H4 (cell line): ENCODE measurements at places on chromosomes 2 and 18. TPM values are rescaled to one million over a fixed set of nuclear protein-coding genes. Genes with fewer than 3 reads are reported as not detected.

GRCh38 chr2:47891369-47892337, 14.6 kb downstream of the FBXO11 start:
- DNase-seq, result no peak

GRCh38 chr18:13517369-13517768, 209.0 kb downstream of the FAM210A start:
- DNase-seq, result no peak

- DNase-seq, result no peak
Measured at GRCh38 chr2:109242210-109242653, 113.2 kb downstream of the SH3RF3 start.

GRCh38 chr18:12048827-12049175, 44.8 kb upstream of the ANKRD62 start:
- DNase-seq, result no peak

- peak; percentile 71 for DNase-seq
Measured at GRCh38 chr2:11389551-11390398, 45.3 kb upstream of the ROCK2 start.

- no peak for DNase-seq
Measured at GRCh38 chr18:46322411-46322891, 218.3 kb downstream of the HAUS1 start.

DNA sequence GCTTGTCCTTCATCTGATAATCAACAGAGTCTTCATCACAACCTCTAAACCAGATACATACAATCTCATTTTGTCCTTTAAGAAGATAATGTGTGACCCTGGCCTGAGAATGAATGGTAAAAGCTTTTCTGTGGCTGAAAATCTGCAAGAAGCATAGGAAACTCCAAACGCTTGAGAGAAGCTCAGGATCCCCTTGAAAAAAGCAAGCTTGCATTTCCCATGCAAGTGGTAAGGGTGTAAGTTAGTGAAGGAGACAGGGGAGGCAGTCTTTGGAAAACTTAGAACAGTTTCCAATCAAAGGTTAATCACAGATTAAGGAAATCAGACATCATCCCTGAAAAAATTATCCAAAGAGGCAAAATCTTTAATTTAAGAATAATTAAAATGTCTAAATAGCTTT, 413.6 kb upstream of the SALL3 start:
- DNase-seq, result no peak

DNA sequence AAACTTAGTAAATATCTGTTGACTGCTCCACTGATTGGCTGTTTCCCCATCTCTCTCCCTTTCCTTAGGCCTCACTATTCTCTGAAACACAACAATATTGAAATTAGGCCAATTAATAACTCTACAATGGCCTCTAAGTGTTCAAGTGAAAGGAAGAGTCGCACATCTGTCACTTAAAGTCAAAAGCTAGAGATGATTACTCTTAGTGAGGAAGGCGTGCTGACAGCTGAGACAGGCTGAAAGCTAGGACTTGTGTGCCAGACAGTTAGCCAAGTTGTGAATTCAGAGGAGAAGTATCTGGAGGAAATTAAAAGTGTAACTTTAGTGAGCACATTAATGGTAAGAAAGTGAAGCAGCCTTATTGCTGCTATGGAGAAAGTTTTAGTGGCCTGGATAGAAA, 48.4 kb downstream of the PLEK start:
- no peak for DNase-seq

DNA sequence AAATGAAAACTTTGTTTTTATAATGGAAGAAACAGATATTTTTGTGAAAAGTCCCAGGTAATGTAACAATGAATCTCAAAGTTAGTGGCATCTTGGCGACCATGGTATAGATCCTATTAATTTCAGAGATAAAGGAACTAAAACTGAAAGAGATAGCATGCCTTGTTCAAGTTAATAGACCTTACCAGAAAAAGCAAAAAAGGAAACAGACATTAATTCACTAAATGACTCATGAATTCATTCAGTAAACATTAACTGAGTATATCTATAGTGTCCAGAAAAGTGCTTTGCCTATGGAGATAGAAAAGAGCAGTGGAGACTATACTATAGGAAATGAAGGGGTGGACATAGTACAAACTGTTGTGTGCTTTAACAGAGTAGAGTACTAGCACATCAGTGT, 763.3 kb downstream of the TRIB2 start:
- DNase-seq, result no peak

GRCh38 chr2:172693529-172694455, 41.9 kb upstream of the RAPGEF4 start:
- DNase-seq, result no peak

DNA sequence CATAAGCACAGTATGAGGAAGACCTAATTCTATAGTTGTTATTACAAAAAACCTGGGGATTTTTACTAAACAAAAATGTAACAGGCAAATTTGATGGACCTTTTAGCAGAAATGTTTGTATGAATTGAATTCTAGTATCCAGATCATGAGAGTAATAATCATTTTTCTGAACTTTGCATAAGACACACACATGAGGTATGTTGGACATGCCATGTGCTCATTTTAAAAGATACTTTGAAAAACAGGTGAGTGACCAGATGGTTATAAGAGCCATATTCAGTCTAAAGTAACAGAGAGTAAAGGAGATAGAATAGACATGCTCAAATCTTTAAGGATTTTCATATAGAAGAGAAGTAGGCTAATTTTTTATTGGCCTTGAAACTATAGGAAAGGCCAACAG, 663.6 kb downstream of the NRXN1 start:
- DNase-seq, result no peak

- no peak for DNase-seq
Measured at GRCh38 chr2:62410015-62410453, 96.0 kb downstream of the TMEM17 start.

DNA sequence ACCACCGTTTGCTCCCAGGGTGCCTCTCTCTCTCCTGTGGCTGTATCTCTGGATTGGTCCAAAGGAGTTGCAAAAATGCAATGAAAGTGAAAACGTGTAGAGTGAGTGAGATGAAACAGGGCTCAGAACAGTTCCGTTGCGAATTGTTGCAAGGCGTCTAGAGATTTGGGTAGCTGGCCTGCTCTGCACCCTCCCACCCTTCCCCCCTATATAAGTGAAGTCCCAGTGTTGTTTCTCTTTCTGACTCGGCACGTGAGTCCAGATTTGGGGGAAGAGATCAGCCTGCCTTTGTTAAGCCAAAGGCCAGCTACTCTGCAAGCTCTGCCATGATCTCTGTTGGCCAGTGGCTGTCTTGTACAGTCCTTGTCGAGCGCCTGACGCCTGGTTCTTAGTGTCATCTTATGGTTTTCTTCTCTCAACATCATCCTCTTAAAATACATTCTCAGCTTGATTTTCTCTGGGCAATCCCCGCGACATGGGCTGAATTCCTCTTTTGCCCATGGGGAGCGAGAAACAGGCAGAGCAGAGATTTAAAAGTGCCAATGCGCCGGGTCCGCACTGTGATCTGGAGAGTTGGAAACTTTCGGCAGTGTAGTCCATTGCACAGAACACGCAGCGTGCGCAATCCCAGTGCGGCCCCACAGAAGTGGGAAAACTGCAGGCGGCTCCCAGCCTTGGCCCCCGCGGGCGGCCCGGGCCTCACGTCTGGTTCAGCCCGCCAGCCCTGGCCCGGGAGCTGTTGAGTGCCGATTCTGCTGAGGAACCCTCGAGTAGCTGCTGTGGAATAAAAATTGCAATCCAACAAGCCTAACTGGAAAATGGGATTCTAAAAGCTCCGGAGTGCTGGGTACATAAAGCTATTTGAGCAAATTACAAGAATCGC, 9.3 kb downstream of the MEIS1 start:
- DNase-seq, result no peak

DNA sequence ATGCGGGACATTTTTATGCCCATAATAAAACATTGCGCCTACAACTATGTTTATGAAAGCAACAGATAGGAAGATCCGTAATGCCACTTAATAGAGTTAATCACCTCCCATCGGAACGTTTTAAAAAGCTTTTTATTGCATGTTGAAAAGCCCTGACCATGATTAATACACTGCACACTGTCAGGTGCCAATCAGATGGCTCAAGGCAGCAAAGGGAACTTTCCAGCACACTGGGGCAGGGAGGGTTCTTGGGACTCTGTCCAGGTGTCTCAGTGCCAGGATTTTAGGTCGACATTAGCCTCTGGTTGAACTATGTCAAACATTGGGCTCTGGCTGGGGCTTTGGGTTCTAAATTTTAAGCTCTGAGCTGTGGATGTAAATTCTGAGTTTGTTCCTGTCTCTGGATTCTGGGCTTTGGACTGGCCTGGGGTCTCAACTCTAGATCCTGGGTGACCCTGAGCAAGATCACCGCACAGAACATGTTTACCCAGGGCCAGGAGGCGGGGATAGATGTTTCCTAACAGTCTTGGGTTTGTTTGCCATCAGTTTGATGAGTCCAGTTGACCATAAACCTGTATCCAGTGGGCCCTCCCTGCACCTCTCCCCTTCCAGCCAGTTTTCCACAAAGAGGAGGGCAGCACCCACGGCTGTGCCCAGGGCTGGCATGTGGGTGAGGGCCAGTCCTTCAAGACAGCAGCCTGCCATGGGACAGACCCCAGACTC, 262.7 kb downstream of the ATAD2B start:
- DNase-seq, result no peak

DNA sequence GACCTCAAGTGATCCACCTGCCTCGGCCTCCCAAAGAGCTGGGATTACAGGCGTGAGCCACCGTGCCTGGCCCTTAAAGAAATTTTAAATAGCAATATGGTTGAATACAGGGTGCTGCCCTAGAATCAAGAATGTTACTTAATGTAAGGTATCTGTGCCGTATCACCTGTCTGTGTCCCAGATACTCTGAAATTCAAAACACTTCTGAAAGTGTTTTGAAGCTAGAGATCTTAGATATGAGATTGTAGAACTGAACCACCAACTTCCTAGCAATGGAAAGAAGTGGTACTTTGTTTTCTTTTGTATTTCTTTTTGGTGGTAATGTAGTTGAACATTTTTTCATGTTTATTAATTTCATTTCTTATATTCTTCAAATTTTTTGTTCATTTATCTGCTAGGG, 13.0 kb downstream of the PTPN4 start:
- DNase-seq, result no peak

- no peak for DNase-seq
Measured at GRCh38 chr2:128003463-128003862, 24.4 kb downstream of the SAP130 start.

DNA sequence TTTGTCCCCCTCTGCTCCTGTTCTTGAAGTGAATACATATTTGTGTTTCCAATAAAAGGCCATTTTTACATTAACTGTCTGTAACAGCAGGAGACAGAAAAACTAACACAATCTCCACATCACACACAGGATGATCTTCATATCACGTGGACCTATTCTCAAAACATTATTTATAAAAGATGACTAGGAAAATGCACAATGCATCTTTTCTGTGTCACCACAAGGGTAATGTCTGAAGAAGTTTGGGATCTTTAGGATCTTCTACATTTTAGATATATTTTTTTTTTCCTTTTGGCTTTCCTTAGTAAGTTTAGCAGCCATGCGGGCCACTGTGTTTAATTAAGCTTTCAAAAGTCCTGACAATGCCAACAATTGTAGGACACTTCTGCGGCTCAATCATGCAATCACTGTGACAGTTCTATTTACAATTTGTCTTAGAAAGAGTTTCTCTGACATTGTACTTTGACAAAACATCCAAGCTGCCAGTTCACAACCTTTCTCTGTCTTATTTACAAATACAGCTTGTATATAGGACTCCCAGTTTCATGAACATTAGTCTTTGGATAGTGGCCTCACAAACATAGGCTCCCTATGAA, 12.3 kb downstream of the BCL11A start:
- no peak for DNase-seq

DNA sequence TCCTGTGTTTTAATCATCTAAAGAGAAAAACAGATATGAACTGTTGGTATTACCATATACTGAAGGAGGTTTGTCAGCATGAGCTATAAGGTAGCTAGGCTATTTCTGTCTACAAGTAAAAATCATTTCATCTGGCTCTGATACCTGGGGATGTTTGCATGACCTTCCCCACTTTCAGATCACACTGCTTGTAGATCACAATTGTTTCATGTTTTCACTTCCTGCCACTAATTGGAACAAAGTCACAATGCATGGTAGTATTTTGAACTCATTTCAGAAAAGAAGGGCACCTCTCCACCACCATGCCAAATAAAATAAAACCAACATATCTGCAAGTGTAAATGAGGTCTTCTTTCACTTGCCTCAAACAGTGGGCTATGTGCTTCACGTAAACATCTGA, 37.8 kb downstream of the NYAP2 start:
- no peak for DNase-seq

DNA sequence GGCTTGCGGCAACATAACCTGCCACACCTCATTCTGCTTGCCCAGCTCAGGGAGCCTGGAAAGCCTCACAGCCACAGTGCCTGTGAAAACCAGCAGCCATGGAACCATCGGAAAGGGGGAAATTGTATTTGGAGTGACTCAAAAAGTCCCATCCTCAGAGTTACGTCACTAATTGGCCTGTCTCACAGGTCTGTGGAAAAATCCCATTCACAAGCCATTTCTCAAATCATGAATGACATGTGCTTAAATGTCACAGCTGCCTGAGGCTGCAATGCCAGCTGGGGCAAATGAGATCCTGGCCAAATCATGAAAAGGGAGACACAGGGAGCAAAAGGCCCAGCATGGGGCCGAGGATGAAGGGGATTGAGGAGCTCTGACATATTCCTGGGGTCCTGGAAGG, 486.9 kb upstream of the RAB6C start:
- DNase-seq, result no peak

GRCh38 chr18:48133671-48134251, 203.3 kb upstream of the SMAD2 start:
- peak; percentile 56 for DNase-seq

GRCh38 chr2:241849616-241850543, 8.8 kb downstream of the PDCD1 start:
- no peak for DNase-seq

SKOR2 gene
- total RNA-seq, result not detected in 2 replicates

STPG4 gene
- not detected in 2 replicates for total RNA-seq

RGPD4 gene
- not detected in 2 replicates for total RNA-seq

SCG2 gene
- 0.62 and 1.1 TPM in 2 replicates for total RNA-seq

FSHR gene
- 0.29 TPM in 1 of 2 replicates, not detected in the other for total RNA-seq

CHRND gene
- total RNA-seq, result not detected in 2 replicates

DIPK1C gene
- total RNA-seq, result 1.6 TPM in 1 of 2 replicates, not detected in the other

G6PC2 gene
- total RNA-seq, result not detected in 2 replicates

PNKD gene
- total RNA-seq, result 39.6 and 40.2 TPM in 2 replicates

DYNAP gene
- total RNA-seq, result not detected in 2 replicates

IL18RAP gene
- 0.06 TPM in 1 of 2 replicates, not detected in the other for total RNA-seq
